Calu3 (cell line): ENCODE measurements at places on chromosomes 4 and X.

- DNase-seq = no peak
Measured at GRCh38 chr4:17058916-17059741, 160.7 kb upstream of the LDB2 start.

DNA sequence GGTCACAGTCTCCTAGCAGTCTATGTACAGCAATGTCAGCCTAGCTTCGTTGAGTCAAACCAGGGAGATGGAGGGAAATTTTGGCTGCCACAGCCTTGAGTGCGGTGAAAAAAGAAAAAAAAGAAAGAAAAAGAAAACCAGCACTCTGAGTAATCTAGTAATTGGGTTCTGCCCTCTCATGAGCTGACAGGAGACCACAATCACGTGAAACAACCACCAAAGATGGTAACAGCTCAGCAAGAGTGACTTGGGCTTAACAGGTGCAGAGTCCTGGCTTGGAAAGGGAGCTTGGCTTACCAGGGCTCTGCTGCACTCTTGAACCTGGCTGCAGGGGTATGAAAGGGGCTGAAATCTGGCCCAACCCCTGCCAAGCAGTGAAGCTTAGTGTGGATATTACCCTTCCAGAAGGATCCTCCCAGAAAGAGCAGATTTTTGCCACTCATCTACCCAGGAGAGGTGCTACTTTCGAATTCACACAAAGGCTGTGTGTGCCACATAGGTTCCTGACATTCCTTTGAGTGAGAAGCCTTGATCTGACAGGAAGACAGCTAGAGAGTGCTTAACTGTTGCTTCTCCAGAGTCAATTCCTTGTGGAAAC lies 350.3 kb downstream of the PTTG2 start:
- DNase-seq = no peak

- no peak for DNase-seq
Measured at GRCh38 chr4:5292101-5292500, 240.8 kb downstream of the STK32B start.

DNA sequence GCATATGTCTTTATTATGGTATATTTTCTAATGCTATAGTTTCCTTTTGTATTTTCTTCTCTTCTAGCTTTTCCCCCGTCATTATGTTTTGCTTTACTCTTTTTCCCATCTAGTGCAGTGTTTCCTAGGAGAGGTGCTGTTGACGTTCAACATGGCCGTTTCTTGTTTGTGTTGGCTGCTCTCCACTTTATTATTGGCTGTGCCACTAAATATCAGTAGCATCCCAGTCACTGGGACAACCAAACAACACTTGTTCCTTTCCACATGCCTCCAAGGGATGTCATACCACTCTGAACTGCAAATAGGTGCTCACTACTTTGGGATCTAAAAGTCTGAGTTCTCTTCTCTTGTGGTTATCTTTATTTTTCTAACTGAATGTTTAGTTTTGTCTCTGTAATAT lies 26.5 kb downstream of the GBA3 start:
- no peak for DNase-seq

DNA sequence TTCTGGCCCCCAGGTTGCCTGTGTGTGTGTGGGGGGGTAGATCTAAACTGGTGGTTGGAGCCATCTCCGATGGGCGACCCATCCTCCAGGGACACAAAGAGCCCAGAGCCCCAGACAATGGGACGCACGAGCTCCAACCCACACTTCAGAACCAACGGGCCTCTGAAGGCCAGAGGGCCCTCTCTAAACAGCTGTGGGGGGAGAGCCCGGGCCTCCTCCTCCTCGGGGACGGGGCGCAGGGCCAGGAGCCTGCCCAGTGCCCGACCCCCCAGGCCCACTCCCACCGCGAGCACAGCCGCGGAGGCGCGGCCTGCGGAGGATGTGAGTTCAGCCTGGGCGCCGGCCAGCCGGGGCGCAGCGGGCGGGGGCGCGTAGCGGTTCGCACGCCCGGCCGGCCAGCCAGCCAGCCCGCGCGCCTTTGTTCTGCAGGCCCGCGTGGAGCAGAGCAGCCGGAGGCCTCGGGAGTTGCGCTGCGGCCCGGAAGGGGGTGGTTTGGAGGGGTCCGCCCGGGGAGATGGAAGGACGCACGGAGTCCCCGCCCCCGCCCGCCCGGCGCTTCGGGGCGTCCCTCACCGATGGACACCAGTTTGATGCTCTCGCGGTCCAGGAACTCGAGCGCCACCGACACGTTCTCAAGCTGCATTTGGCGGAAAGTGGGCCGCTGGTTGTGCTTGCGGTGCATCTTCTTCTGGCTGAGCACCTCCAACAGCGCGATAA lies 4.0 kb downstream of the FLNA start:
- no peak for DNase-seq

GRCh38 chr4:153318696-153319320 lies 25.7 kb upstream of the MND1 start:
- peak; percentile 29 for DNase-seq

GRCh38 chr4:37138789-37139188 lies 105.8 kb upstream of the NWD2 start:
- no peak for DNase-seq

DNA sequence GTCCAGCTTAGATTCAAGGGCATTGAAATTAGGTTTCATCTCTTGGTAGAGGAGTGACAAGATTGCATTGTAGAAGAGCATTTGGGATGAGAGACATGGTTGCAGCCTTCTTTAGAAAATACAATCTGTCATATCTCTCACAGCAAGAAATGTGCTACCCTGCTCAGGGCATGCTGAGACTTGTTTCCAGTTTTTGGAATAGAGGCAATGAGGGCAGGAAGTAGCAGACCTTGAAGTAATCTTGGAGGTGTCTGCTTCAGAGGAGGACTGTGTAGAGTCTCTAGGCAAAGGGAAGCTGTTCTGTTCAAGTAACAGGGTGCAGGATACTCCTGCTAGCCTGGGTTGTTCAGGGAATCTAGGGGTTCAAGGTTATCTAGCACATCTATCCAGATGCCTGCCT lies 116.1 kb upstream of the ZNF827 start:
- no peak for DNase-seq

- no peak for DNase-seq
Measured at GRCh38 chrX:124805486-124805885, 459.1 kb downstream of the SH2D1A start.

GRCh38 chr4:180190382-180190781 lies 2052.8 kb upstream of the TENM3 start:
- DNase-seq = no peak

DNA sequence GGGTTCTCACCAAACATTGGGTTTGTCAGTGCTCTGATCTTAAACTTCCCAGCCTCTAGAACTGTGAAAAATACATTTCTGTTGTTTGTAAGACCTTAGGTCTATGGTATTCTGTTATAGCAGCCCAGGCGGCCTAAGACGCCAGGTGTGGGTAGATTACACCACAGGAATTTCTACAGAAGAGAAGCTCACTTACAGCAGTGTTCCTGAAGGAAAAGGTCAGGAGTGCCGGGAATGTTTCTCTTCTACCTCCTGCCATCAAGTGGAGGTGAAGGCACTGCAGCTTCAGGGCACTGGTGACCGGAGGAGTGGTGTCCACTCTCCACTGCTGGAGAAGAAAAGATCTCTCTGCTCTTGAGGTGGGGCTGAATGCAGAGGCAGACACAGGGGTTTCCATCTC lies 45.7 kb downstream of the FHDC1 start:
- DNase-seq = no peak

- peak; percentile 3 for DNase-seq
Measured at GRCh38 chr4:125719987-125720386, 405.2 kb downstream of the FAT4 start.

- DNase-seq = no peak
Measured at GRCh38 chr4:2598511-2599303, 62.3 kb downstream of the FAM193A start.

GRCh38 chrX:39425124-39425806 lies 624.0 kb downstream of the MID1IP1 start:
- no peak for DNase-seq
